ENCODE measurements at places on chromosomes 3 and 15. TPM values are rescaled to one million over a fixed set of nuclear protein-coding genes. Genes with fewer than 3 reads are reported as not detected.

- H3K4me1 ChIP-seq: peaks cover 32% of the 10 kb centered on the region
- DNase-seq: peak; percentile 71
- no peaks in the 10 kb centered on the region for H3K27me3 ChIP-seq
- peak overlapping the region; percentile 60 for H3K27ac ChIP-seq
- H3K36me3 ChIP-seq: peaks cover 34% of the 10 kb centered on the region
Measured at GRCh38 chr3:111616417-111617105, 21.4 kb upstream of the ZBED2 start.

The SEMA6D gene
- total RNA-seq: not detected

- H3K36me3 ChIP-seq: no peaks in the 10 kb centered on the region
- DNase-seq: peak; percentile 47
- no peak overlapping the region for H3K27ac ChIP-seq
- no peaks in the 10 kb centered on the region for H3K27me3 ChIP-seq
- no peaks in the 10 kb centered on the region for H3K4me1 ChIP-seq
Measured at GRCh38 chr3:4290272-4290893, 12.8 kb upstream of the SETMAR start.

- no peaks in the 10 kb centered on the region for H3K27me3 ChIP-seq
- no peak overlapping the region for H3K27ac ChIP-seq
- DNase-seq: no peak
- H3K4me1 ChIP-seq: peaks cover 6% of the 10 kb centered on the region
- no peak overlapping the region for H3K4me3 ChIP-seq
Measured at GRCh38 chr15:101623367-101624304, 28.5 kb downstream of the TM2D3 start.

The LSMEM2 gene
- 0.22 TPM for total RNA-seq

The RHOV gene
- total RNA-seq: 0.36 TPM

Data from CD4-positive, alpha-beta T cell (primary cell).